ENCODE measurements at places on chromosomes 6 and 20. TPM values are rescaled to one million over a fixed set of nuclear protein-coding genes. Genes with fewer than 3 reads are reported as not detected.

- no peak for DNase-seq
Observed at GRCh38 chr20:46811224-46812084, 83.2 kb upstream of the EYA2 start.

- no peak for DNase-seq
Observed at GRCh38 chr6:169677096-169677495, 24.7 kb downstream of the WDR27 start.

DDR1 gene
- 58.3 TPM for total RNA-seq

DNA sequence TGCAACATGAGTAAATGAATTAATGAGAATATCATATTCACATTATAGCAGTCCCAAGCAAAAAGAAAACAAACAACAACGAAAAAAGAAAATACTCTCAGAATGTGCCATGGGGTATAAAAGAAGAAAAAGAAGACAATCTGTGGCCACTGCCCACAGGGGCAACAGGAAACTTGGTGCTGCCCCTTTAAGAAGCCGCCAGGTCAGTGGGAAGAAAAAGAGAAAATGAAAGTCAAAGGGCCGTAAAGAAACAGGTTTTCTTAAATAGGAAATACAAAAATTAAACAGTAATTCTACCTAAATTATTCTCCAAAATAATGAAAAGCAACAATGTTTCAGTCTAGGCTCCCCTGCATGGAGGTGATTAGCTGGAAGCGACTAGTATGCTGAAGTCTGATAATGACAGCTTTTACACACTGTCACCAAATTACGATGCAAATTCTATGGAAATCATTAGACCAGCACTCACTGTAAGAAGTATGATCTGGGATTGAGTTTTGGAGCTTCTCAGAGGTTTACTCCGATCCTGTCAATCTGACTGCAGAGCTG is 23.6 kb downstream of the GMDS start:
- DNase-seq, result no peak

DNA sequence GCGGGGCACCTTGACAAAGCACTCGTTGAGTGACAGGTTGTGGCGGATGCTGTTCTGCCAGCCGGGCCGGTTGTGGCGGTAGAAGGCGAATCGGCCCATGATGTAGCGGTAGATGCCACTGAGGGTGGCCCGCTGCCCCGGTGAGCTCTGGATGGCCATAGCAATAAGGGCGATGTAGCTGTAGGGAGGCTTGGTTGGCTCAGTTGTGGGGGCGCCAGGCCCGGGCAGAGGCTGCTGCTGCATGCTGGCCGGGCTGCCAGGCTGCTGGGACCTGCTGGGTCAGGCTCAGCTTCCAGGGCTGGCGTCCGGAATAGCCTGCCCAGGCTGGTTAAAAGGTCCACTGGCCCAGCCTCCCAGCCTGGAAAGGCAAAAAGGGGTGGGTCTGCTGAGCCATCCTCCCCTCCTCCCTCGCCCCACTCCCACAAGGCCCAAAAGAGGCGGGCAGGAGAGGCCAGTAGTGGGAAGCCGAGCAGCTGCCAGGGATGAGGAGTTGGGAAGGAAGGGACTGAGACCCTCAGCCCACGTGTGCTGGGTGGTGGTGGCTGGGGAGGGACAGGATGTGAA is at the start of gene FOXS1:
Gene FOXS1 (minus strand): TSS at position 305 of the 564 bp plus-strand sequence. CDS start 62 bp downstream, at position 243.
- DNase-seq, result no peak

DNA sequence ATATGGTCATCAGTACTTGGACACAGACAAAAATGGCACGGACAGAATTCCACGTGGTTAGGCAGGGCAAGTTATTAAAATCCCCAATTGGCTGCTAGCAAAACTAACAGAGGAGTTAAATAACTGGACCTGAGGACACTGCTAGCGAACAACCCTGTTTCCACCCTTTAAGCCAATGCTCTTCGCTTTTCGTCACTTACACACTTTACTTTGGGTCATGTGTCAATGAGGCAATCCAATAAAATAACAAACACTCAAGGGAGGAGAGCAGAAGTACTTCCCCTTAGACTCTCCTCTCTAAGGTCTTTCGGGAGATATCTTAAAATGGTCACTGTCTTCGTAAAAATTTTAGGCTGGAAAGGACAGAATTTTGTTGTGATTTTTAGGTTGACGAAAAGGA is 68.6 kb downstream of the LCA5 start:
- DNase-seq, result no peak

GRCh38 chr6:75116946-75117345 is 88.9 kb downstream of the COL12A1 start:
- DNase-seq, result no peak

WFDC2 gene
- 5.7 TPM for total RNA-seq

COL21A1 gene
- total RNA-seq, result 2.5 TPM

GPR6 gene
- not detected for total RNA-seq

LST1 gene
- total RNA-seq, result 34.2 TPM

ADGRF5 gene
- total RNA-seq, result 80.2 TPM

LRRC1 gene
- 13.0 TPM for total RNA-seq

GRCh38 chr6:98530732-98531131 is 303.6 kb upstream of the POU3F2 start:
- DNase-seq, result no peak

DNA sequence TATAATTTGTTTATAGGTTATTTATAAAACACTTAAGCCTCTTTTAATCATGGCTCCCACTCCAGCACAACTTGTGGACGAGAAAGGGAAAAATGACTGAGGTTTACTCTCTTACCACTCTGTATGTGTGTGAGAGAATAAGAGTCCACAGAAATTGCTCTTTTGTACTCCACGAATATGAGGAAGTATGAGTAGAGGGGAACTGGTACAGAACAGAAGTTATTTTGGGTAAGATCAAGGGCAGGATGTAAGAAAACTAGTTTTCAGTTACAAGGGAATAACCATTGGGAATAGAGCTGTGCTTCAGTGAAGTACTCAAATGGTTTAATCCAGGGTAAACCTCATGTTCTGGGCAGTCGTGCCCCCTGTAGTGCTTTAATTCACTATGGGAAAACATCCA is 72.6 kb downstream of the REV3L start:
- no peak for DNase-seq

MAVS gene
- total RNA-seq, result 23.4 TPM

- no peak for DNase-seq
Observed at GRCh38 chr6:90297115-90297866, 648 bp upstream of the BACH2 start.

- DNase-seq, result no peak
Observed at GRCh38 chr20:38152175-38152620, 12.9 kb downstream of the TGM2 start.

GRCh38 chr6:166610069-166610468 is 17.0 kb downstream of the RPS6KA2 start:
- no peak for DNase-seq

ATP9A gene
- 16.7 TPM for total RNA-seq

- DNase-seq, result no peak
Observed at GRCh38 chr6:38713812-38714211, 1.3 kb upstream of the DNAH8 start.

- no peak for DNase-seq
Observed at GRCh38 chr20:3510110-3510509, 39.3 kb downstream of the ATRN start.

GRCh38 chr6:157184202-157185015 is 138.9 kb downstream of the TMEM242 start:
- peak; percentile 54 for DNase-seq

SLC35F1 gene
- 2.7 TPM for total RNA-seq

TRMT11 gene
- total RNA-seq, result 18.0 TPM

GRCh38 chr20:11195899-11196558 is 522.2 kb upstream of the JAG1 start:
- DNase-seq, result no peak

FITM2 gene
- 21.4 TPM for total RNA-seq

DNA sequence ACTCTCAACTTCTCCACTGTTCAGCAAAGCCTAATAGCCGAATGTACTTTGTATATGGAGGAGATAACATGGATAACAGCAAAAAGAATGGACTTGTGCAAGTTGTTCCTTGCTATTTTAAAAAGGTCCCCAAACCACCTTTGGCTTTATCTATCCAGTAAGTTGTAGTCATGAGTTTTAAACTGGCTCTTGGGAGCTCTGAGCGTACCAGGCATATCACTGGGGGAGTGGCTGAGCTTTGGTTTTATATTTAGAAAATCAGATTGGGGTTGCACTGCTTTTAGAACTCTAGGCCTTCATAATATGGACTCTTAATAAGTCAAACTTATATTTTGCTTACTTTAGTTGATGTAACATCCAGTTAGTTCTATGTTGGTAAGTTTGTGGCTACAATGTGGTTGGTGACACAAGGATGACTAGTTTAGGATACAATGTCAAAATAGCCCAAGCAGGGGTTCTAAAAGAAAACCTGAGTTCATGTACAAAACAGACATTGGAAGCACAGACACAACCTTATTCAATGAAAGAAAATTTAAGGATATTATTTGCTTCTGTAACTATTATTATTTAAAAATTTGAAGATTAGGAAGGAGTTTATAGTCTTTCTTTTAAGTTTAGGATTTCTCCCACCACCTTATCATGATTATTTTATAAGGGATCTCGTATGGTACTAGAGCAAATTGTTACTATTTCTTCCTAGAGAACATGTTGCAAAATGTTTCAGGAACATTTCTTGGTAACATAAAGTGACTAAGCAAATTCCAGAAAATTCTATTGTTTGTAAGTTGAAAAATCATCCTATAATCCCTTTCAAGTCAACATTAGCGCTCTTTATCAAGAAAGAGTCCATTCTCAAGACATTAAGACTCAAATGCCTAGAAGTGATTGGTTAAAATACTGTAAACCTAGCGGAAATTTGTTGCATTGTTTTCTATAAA is 165.8 kb upstream of the SUPT3H start:
- DNase-seq, result no peak

DNA sequence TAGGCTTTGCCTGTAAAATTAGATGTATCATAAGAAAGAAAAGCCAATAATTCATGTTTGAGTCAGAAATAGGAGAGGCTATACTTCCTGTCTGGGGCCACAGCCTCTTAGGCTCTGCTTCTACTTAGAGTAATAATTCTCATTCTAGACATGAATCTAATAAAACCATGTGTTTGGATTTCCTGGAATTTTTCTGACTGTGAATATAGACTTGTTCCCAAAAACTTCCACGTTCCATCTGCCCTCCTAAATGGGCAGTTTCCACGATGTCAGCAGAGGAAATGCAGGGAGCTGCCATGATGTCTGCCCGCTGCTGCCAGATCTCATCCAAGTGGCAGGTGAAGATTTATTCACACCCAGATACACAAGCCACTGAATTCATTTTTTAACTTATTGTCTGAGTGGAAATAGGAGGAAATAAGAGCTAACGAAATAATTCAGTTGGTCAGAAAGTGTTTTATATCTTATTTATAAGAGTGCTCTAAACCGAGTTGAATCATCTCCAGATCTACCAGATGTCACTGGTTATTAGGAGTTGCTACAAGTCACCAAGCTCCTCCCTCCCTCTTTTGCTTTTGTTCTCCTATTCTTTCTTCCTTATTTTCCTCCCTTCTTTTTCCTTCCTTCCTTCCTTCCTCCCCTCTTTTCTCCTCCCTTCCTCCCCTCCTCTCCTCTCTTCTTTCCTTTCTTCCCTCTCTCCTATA is 69.3 kb downstream of the ALDH8A1 start:
- DNase-seq, result no peak

BPIFA1 gene
- total RNA-seq, result not detected

DNA sequence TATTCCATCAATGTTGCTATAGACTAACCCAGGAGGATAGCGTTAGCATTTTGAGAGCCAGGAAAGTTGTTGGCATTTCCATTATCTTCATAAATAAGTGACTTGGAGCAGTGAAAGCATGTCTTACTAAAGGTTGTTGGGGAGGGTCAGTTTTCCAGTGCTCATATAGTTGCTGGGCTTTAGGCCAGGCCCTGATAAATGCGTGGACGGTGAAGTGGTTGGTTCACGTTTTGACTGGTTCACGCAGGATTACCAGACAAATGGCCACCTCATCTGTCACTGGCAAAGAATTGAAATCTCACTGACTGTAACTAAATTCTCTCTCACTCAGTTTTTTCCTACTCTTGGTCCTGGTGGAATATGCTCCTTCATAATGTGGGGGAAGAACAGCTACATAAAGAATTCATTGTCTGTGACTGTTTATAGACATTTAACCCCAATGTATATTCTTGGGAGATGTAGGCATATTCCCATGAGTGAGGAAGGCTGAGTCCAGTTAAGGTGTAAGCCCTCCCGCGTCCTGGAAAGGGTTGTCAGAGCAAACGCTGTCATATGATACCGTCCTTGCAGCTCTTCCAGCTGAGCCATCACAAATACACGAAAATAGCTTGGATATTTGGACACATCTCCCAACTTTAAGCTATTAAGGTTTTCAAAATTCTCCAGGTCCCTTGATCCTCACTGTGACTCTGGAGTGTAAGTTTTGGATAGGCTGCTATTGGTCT is 27.8 kb downstream of the LRRC1 start:
- DNase-seq, result no peak

DNA sequence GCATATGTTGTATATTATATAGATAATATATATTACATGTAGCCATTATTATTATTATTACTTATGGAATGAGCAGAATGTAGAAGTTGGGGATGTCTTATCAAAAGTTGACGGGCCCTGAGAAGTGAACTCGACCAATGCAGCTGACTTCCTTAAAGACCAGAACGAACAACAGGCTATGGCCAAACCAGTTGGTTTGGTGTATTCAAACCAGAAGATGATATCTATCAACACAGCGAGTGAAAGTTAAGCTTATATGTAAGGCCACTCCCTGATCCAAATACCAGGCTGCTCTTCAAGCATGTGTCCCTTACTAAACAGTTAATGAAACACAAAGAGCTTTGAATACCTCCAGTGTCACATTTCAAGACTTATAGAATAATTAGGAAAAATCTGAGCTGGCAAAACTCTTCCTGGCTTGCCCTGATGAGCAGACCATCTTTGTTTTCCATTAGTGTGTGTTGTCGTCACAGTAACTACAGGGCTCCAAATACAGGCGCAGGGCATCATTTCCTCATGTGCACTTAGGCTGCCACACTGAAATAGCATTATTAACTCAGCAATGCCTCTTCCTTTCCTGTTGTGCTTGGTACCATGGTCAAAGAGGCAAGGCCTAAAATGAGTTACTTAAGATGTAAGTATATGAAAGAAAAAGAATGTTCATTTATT is 6.6 kb downstream of the FILIP1 start:
- DNase-seq, result no peak

DNA sequence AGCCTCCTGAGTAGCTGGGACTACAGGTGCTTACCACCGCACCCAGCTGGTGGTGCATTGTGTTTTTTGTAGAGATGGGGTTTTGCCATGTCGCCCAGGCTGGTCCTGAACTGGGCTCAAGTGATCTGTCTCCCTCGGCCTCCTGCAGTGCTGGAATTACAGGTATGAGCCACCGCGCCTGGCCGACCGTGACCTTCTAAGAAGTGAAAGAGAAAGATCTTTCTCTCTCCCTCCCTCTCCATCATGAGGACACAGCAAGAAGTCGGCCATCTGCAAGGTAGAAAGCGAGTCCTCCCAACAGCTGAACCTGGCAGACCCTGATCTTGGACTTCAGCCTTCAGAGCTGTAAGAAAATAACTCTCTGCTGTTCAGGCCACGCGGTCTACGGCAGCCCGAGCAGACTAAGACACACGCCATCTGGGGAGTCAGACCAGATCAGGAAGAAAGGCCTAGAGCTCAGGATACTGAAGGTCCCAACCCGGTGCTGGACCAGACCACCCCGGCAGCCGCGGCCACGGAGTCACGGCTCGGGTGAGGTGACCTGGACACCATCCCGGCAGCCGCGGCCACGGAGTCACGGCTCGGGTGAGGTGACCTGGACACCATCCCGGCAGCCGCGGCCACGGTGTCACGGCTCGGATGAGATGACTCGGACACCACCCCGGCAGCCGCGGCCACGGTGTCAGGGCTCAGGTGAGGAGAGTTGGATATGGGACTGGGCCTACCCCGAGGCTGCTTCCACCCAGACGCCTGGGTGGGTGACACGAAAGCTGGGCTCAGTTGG is 9.6 kb downstream of the GMEB2 start:
- DNase-seq, result no peak
